ENCODE measurements at places on chromosomes 13 and 19. TPM values are rescaled to one million over a fixed set of nuclear protein-coding genes. Genes with fewer than 3 reads are reported as not detected.
A peak's percentile ranks its signal among the peaks of the same experiment; 100 is the strongest.

PALM3 gene
- total RNA-seq: 0.16 TPM

ZNF358 gene
- 5.1 TPM for total RNA-seq

CACNG7 gene
- total RNA-seq: not detected

RASA3 gene
- 34.7 TPM for total RNA-seq

GPC5 gene
- 0.63 TPM for total RNA-seq

DNA sequence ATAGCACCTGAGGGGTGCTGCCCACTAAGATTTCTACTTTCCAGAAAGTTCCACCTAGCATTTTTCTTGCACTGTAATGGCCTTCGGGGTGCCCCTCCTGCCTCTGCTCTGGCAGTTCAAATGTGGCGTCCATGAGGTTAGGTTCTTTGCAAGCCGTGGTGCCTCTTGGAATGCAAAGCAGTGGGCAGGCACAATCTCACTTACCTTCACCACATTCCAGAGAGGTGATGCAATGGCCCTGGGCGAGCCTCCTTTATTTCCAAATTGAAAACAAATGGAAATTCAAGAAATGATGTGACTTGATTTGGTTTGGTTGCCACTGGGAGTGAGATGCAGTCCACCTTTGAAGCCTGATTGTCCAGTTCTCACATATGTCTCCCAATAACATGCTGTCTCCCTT is 46.9 kb downstream of the FGF9 start:
- H3K36me3 ChIP-seq: no peaks in the 10 kb centered on the region
- H3K27ac ChIP-seq: no peak overlapping the region
- no peak overlapping the region for H3K4me3 ChIP-seq
- H3K27me3 ChIP-seq: peaks cover 21% of the 10 kb centered on the region

DNA sequence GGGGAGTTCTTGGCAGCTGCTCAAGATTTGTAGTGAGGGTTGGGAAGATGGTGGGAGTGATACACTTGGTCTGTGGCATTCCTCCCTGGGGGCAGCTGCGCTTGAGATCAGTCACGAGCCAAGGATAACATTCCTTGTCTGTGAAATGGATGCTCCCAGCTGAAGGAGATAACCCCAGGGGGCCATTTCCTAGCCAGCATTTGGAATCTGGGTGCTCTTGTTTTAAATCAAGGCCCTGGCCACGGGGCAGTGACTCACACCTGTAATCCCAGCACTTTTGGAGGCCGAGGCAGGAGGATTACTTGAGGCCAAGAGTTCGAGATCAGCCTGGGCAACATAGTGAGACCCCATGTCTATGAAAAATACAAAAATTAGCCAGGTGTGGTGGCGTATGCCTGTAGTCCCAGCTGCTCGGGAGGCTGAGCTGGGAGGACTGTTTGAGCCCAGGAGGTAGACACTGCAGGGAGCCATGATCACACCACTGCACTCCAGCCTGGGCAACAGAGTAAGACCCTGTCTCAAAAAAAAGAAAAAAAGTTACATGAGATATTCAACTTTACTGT is 4.6 kb downstream of the PKN1 start:
- DNase-seq: no peak
- H3K4me1 ChIP-seq: peaks cover 48% of the 10 kb centered on the region
- H3K27ac ChIP-seq: peak overlapping the region; percentile 23
- H3K36me3 ChIP-seq: peaks cover 16% of the 10 kb centered on the region
- H3K4me3 ChIP-seq: no peak overlapping the region

DNA sequence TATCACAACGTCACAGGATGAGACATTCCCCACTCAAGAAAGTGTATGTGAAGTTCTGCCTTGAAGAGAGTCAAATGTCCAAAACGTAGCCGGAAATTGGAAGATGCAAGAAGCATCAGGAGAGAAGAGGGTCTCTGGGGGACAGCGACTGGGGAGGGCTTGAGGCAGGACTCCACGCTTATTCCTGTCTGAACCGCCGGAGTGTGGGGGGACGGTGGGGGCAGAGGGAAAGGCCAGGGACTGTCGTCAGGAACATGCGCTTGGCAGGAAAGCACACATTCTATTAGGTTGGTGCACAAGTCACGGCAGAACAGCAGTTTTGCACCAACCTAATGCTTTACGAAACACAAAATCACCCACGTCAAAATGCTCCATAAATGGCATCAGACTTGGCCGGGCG is 95.3 kb upstream of the TM9SF2 start:
- DNase-seq: no peak
- H3K27ac ChIP-seq: no peak overlapping the region
- H3K27me3 ChIP-seq: no peaks in the 10 kb centered on the region
- H3K36me3 ChIP-seq: peaks cover 42% of the 10 kb centered on the region
- no peak overlapping the region for H3K4me3 ChIP-seq
- peaks cover 53% of the 10 kb centered on the region for H3K4me1 ChIP-seq

GRCh38 chr19:4985551-4985991 is 16.7 kb downstream of the KDM4B start:
- DNase-seq: no peak
- no peaks in the 10 kb centered on the region for H3K27me3 ChIP-seq
- peaks cover 1% of the 10 kb centered on the region for H3K36me3 ChIP-seq
- H3K27ac ChIP-seq: no peak overlapping the region
- peaks cover 9% of the 10 kb centered on the region for H3K4me1 ChIP-seq

DNA sequence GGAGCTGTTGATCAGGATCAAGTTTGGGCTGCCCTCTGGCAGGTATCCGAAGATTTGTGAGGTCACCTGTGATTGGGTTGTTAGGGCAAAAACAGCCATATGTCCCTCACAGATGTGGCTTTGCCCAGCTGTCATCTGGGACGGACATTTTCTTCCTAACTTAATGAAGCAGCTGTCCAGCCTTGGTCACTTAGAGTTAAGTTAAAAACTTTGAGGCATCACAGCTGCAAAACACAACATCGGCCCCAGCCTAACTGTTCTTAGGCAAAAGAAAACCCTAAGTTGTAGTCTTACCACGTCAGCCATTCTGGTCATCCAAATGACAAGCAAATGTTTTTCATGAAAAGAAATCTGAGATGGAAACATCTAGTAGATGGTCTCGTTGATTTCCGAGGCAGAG is 318.4 kb downstream of the DCLK1 start:
- H3K27ac ChIP-seq: no peak overlapping the region
- peaks cover 2% of the 10 kb centered on the region for H3K27me3 ChIP-seq
- H3K4me1 ChIP-seq: no peaks in the 10 kb centered on the region
- H3K36me3 ChIP-seq: no peaks in the 10 kb centered on the region
